Fibroblast of villous mesenchyme (primary cell): ENCODE measurements at places on chromosomes 3 and 15. TPM values are rescaled to one million over a fixed set of nuclear protein-coding genes. Genes with fewer than 3 reads are reported as not detected.

The SCN11A gene
- total RNA-seq, result under 0.01 TPM in 2 replicates

The C3orf20 gene
- total RNA-seq, result under 0.01 TPM in 1 of 2 replicates, not detected in the other

The PARP16 gene
- 3.0 and 4.5 TPM in 2 replicates for total RNA-seq

The TTLL13 gene
- total RNA-seq, result under 0.01 and 0.32 TPM in 2 replicates

The SLC28A2 gene
- not detected in 2 replicates for total RNA-seq

The FES gene
- 17.3 and 26.1 TPM in 2 replicates for total RNA-seq

The EFCC1 gene
- not detected in 2 replicates for total RNA-seq

The DYNLT2B gene
- total RNA-seq, result 6.9 and 7.1 TPM in 2 replicates

The ARL14 gene
- total RNA-seq, result not detected in 2 replicates

The P2RY13 gene
- not detected in 2 replicates for total RNA-seq

The P2RY14 gene
- not detected in 2 replicates for total RNA-seq

The NEO1 gene
- 38.3 and 60.5 TPM in 2 replicates for total RNA-seq

The FAM107A gene
- total RNA-seq, result not detected in 2 replicates

The CP gene
- total RNA-seq, result under 0.01 TPM in 1 of 2 replicates, not detected in the other

The HCN4 gene
- total RNA-seq, result not detected in 2 replicates

The CHST13 gene
- not detected in 2 replicates for total RNA-seq

The CFAP100 gene
- total RNA-seq, result not detected in 2 replicates

The CCNB2 gene
- 19.6 and 27.2 TPM in 2 replicates for total RNA-seq

The CSPG5 gene
- 0.32 and 0.43 TPM in 2 replicates for total RNA-seq

The XRN1 gene
- total RNA-seq, result 39.0 and 48.4 TPM in 2 replicates

The EFHB gene
- under 0.01 TPM in 1 of 2 replicates, not detected in the other for total RNA-seq

The TMEM207 gene
- not detected in 2 replicates for total RNA-seq

The MYRIP gene
- total RNA-seq, result not detected in 2 replicates

The ELL3 gene
- 1.6 and 4.3 TPM in 2 replicates for total RNA-seq

The CHRM5 gene
- under 0.01 TPM in 2 replicates for total RNA-seq

The ZKSCAN7 gene
- total RNA-seq, result 5.8 and 6.0 TPM in 2 replicates

The SOX14 gene
- total RNA-seq, result not detected in 2 replicates

The MESP1 gene
- under 0.01 TPM in 2 replicates for total RNA-seq

The TRIM42 gene
- total RNA-seq, result not detected in 2 replicates

The SERF2 gene
- total RNA-seq, result 255 and 321 TPM in 2 replicates

The SV2B gene
- total RNA-seq, result not detected in 2 replicates

The CLDN18 gene
- not detected in 2 replicates for total RNA-seq

The PAK6 gene
- under 0.01 TPM in 2 replicates for total RNA-seq

The ACKR2 gene
- total RNA-seq, result under 0.01 TPM in 1 of 2 replicates, not detected in the other

The OCA2 gene
- total RNA-seq, result under 0.01 TPM in 1 of 2 replicates, not detected in the other

The GCNT3 gene
- total RNA-seq, result under 0.01 TPM in 2 replicates

The AAGAB gene
- 45.7 and 50.1 TPM in 2 replicates for total RNA-seq
